ENCODE measurements at places on chromosomes 7 and 10. TPM values are rescaled to one million over a fixed set of nuclear protein-coding genes. Genes with fewer than 3 reads are reported as not detected.

Gene TMEM176A
- not detected for total RNA-seq

Gene RTKN2
- total RNA-seq: 0.33 TPM

DNA sequence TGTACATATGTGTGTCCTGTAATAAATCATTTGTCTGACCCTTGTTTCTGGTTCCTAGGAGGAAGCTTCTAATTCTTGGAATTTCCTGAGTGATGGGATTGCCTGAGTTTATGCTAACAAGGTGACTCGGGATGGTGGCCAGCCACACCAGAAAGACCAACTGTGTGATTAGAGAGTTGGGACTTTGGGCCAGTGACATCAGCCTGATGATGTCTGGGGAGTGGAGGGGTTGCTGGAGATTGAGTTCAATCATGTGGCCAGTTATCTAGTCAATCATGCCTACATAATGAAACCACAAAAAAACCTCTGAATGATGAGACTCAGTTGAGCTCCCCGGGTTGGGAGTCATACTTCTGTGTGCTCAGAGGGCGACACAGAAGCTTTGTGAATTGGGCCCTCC, 23.5 kb upstream of the CARD11 start:
- DNase-seq: no peak

- DNase-seq: peak; percentile 94
Measured at GRCh38 chr10:31004611-31005193, 27.0 kb downstream of the ZNF438 start.

GRCh38 chr10:13291061-13291460, 8.8 kb downstream of the PHYH start:
- no peak for DNase-seq

DNA sequence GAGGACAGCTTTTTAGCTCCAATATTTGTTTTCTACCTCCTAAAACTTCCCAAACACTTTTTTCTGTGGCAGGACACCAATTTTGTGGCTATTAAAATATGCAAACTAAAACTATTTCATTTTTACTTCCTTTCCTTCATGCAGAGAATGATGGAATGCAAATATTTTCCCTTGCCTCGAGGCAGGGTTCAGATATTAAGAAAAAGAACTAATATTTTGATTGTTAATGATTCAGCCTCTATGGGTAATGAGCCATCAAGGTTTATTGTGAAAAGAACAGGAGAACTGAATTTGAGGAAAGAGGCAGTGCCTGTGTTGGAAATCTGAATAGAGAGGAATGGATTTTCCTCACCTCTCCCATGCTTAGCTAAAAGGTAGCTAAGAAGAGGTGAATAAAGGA, 43.1 kb upstream of the CASD1 start:
- no peak for DNase-seq

DNA sequence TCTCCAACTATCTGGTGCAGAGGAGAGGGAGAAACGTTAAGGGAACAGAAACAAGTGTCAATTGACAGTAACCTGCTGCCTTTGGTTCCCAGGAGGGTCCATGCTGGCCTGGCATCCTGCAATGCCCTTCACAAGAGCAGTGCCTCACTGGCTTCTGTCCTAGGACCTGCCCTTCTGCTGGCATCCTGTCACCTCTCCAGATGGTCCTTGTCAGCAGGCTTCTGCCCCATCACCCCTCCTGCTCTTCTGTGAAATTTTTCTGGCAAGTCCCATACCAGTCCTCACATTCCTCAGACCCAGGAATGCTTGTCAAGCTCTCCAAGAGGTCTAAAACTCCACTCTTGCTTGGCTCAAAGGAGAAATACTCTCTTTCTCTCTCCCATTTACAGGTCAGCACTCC, 34.2 kb downstream of the C10orf67 start:
- no peak for DNase-seq

GRCh38 chr7:103803631-103804030, 185.8 kb downstream of the RELN start:
- DNase-seq: no peak

DNA sequence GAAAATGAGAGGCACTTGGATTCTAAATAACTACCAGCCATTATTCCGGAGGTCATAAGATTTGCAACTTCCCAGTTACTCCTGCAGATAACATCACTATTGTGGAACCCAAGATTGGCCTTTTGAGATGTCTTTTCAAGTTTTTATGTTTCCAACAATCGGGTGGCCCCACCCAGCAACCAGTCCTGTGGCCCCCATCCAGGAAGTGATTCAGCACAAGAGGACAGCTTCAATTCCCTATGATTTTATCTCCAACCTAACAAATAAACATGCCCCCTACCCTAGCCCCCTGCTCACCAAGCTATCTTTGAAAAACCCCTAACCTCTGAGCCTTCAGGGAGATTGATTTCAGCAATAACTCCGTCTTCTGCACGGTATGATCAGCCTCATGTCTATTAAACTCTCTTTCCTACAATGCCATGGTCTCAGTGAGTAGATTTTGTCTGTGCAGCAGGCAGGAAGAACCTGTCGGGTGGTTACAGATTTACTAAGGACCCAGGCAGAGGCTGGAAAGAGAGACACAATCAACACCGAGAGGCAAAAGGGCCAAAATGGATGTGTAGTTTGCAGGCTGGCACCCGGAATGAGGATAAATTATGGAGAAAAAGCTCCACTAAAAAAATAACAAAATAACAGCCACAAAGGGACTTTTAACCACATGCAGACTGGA, 83.9 kb upstream of the UNC5B start:
- peak; percentile 9 for DNase-seq

Gene C7orf57
- total RNA-seq: not detected

DNA sequence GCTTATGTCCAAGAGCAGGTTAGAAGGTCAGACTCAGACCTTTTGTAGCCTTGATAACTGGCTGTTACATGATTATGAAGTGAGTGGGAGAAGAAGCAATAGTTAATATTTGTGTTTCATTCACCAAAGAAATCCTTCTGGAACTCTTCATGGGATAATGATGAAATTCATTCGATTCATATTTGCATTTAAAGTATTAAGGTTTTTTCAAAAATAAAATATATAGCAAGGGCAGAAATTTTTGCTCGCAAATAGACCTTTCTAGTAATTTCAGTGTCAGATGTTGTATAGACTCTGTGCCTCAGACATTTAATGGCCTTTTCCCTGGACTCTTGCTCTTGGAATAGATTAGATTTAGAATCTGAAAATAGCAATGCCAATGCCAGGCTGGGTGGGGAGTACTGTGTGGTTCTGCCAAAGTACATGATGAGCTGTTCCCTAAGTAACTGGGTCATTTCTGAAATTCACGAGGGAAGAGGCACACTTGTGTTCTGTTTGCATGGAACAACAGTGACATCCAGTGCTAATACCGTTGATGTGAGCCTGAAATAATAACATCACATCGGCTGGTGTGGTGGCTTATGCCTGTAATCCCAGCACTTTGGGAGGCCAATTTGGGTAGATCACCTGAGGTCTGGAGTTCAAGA, 119.2 kb downstream of the MBL2 start:
- no peak for DNase-seq

GRCh38 chr7:22427855-22428254, 70.9 kb upstream of the RAPGEF5 start:
- no peak for DNase-seq

DNA sequence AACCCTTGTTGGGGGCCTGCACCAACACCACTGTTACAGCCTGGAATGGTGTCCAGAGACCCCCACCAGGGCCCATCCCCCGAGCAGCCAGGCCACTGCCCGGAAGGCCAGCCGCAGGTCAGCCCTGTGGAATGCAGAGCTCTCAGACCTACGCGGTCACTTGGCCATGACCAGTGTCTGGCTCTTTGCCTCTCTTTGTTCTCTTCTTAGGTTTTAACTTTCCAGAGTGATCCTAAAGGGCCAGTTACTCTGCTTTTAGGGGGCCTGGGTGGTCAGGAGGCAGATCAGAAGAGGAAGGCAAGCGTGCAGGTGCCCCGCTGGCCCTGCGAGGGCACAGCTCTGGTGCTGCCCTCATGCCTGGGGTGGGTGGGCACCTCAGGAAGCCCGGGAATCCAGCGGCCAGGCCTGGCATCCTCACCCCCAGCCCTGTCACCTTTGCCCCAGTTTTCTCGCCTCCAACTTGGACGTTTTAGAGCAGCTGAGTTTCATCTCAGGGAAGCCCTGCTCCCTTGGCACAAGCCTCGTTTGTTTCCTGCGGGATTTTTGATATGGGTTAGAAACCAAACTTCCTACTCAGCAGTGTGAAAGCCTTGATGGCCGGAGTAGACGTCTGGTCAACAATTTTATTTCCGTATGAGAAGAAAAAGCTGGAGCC, 62.5 kb upstream of the CHST15 start:
- peak; percentile 62 for DNase-seq

DNA sequence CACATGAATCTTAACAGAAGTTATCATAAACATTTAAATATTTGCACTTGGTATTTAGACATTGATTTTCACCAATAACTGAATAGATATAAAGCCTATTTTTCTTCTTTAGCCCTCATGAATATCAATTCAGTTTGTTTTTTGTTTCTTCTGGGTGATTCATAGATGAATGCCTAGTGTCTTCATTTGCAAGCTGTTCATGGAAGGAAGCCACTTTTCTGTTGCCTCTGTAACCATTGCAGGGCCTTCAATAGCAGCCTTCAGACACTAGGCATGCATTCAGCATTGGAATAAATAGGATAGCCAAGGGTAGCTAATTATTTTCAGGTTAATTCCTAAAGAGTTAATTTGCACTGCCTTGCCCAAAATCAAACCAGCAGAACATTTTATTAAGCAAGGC, 375.3 kb downstream of the DPP6 start:
- no peak for DNase-seq

- DNase-seq: no peak
Measured at GRCh38 chr7:84324136-84324630, 129.6 kb upstream of the SEMA3A start.

All from dermis blood vessel endothelial cell (primary cell).